Bone marrow (tissue), 2 donors: ENCODE measurements at places on chromosomes 12 and 14.

DNA sequence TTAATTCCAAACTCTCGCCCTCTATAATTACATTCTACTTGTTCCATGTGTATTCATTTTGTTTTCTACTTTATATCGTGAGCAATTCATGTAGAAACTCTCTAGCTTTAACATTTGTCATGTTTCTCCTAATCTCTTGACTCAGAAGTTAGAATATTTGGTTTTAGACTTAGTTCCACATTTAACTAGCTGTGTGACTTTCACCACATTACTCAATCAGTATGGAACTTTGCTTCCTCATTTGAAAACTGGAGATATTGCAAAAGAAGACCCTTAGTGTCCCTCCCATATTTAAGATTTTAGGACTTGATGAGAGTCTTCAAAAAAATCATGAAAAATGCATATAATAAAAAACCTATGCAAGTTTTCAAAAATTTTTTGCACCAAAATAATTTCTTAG lies 447.5 kb downstream of the GXYLT1 start:
- peak; percentile 22 for DNase-seq

GRCh38 chr12:88579601-88580050 lies 645 bp downstream of the KITLG start:
- DNase-seq: no peak

GRCh38 chr14:53306911-53307310 lies 153.8 kb upstream of the DDHD1 start:
- DNase-seq: no peak

DNA sequence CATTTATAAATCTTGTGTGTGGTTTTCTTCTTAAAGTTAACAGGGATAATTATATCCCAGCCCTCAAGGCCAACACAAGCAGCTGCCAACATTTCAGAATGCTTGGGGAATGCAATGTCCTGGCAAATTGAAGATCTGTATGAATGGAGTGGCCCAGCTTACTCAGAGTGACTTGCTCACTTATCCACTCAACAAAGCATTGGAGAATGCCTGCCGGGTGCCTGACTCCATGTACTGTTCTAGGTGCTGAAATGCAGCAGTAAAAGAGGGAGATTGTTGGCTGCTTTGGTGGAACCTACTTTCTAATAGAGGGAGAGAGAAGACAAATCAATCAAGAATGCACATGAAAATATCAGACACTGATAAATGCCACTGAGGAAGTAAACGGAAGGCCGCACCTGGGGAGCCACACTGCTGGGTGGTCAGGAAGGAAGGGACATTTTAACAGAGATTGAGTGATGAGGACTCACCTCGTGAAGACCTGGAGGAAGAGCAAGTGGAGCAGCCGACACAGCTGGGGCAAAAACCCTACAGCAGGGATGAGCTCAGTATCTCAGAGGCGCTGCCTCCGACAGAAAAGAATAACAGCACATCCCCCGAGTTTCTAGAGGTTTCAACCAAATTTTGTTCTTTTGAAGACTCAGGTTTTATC lies 61.2 kb upstream of the VASH1 start:
- DNase-seq: no peak
